ENCODE measurements at places on chromosomes 1 and 21.
A peak's percentile ranks its signal among the peaks of the same experiment; 100 is the strongest.

DNA sequence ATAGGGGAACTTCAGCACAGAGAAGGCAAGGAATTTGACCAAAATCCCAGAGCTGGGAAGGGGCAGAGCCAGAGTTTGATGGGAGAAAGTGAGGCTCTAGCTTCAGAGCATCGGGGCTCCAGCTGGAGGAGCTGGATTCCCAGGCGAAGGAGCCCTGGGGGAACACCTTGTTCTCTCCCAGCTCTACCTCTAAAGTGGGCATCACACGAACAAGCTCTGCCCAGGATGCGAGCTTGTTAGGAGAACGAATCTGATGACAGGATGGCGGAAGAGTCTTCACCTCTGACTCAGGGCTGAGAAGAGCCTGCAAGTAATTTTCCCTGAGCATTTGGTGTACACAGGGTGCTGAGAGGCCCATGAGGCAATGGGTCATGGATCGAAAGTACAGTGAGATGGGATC lies 22.0 kb downstream of the TNNT2 start:
- DNase-seq = no peak

DNA sequence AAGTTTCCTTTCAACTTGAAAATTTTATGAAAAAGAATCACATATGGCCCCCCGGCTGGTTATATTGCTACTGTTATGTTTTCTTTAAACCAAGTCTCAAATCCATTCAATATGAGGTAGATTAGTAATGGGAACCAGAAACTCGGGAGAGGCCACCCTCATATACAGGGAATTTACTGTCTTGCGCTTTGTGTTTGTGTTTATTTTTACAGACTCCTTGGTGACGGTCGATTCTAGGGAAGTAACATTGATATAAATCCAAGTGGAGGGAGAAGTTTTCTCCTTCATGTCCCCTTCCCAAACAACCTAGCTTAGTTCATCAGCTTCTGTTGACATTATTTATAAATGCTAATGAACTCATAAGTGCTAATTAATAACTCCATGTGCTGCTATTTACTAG lies 163.5 kb upstream of the LMO4 start:
- no peak for DNase-seq

DNA sequence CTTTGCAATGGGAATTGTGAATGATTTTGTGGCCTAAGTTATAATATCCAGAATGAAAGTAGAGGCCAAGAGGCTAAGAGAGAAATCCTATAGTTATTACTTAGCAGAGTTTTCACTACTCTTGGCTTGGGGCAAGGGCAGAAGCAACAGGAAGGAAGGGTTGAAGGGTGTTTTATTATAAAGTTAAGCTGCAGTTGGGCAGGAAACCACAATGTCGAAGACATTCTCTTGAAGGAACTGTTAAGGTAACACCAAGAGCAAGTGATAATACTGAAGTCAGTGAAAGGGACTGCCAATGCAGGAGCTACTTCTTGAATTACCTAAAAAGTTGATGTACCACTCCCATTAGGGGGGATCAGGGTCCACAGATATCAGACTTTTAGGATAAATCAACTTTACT lies 8.3 kb downstream of the XCL2 start:
- no peak for DNase-seq

DNA sequence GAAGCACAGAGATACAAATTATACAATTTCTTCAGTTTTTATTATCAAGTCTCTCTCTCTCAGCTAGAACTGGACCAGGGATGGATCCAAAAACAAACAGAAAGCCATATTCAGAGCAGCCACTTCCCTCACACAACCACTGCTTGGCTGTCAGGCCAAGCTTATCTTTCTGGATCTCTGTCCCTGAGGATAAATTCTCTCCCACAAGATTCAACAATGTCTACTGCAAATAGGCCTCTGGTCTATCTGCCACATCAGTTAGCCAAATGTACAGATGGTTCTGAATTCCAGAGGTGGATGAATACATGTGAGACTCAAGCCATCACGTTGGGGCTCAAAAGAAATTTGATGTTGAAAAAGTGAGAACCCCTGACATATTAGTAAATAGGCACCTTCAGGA lies 350.9 kb downstream of the LTN1 start:
- DNase-seq = no peak

DNA sequence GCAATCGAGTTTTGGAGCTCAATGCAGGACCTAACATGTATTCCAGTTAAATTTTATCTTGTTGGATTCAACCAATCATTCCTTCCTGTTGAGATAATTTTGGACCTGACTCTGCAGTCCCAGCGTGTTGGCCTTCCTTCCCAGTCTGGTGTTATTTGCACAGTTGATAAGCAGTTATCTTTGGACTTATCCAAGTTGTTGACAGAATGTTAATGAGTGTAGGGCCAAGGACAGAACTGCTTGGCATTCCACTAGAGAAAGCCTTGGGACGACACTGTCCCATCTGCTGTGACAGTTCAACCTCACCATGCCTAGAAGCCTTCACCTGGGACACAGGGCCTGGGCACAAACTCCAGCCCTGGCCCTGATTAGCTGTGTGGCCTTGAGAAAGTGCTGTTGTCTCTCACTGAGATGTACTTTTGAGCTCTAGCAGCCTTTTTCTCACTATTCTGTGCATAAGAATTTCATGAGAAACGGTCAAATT lies 104.1 kb upstream of the SLC25A33 start:
- no peak for DNase-seq

DNA sequence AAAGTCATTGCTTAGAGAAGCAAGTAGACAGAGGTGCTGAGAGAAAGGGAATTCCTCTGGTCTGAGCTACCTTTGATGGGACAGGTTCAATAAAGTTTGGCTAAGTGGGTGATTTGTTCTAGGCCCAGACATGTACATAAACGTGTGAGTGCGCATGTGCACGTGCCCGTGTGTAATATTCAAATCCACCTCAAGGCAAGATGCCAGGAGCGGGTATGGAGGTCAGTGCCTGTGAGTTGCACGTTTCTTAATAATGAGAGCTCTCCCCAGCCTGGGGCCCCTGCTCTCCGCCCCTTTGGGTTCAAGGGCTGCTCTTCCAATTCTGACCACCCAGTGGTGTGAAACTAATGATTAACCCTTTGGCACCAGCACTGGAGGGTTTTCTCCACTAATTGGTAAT lies 53.8 kb upstream of the LMO4 start:
- DNase-seq = no peak

- no peak for DNase-seq
Measured at GRCh38 chr1:85746777-85747176, 38.5 kb upstream of the ZNHIT6 start.

- no peak for DNase-seq
Measured at GRCh38 chr1:45009956-45010854, 919 bp downstream of the HECTD3 start.

GRCh38 chr1:146049436-146049835 lies 27.9 kb upstream of the HJV start:
- DNase-seq = no peak

DNA sequence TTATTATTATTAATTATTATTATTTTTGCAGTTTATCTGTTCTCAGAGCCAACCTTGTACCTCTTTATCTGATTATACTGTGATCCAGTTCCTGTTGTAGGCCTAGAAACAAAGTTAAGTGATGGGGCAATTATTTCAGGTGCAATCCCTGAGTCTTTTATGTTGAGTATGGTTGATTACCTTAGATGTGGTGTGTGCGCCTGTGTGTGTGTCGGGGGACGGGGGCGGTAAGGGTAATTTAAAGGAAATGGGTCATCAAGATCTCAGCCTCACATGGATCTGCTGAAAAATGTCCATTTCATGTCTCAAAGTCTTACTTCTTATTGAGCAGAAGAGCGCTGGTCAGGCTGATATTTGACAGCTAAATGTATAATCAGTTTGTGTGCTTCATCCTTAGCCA lies 7.8 kb upstream of the OR10T2 start:
- no peak for DNase-seq

GRCh38 chr21:41832596-41833496 lies 46.3 kb downstream of the PRDM15 start:
- no peak for DNase-seq

DNA sequence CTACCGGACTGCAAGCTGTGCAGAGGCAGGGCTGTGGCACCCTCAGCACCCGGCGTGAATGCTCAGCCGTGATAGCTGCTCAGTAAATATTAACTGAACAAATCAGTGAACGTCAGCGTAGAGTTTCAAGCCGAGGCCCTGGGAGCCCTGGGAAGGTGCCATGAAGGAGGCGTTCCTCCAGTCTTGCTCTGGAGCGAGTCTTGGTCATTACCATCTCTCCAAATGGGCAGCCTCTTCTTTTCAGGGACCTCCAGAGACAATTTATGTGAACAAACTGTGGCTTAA lies 449.2 kb downstream of the CAMTA1 start:
- no peak for DNase-seq

- DNase-seq = no peak
Measured at GRCh38 chr1:29148656-29149491, 25.2 kb upstream of the TMEM200B start.

- no peak for DNase-seq
Measured at GRCh38 chr21:33492571-33492970, 1.1 kb upstream of the DNAJC28 start.

DNA sequence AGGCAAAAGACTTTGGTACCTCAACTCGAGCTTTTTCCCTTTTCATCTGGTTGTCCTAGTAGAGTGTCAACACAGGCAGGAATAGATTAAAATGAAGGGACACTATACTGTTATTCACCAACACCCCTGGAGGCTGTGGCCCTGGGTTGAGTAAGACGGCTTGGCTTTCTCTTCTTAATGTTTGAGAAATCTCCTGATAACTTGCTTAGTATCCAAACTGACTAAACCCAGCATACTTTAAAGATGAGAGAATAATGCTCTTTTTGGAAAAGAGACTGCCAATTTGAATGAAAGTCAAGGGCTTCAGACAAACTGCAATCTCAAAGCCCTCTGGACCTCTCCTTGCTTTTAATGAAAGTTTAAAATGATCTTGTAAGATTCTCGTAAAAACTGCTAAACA lies 2.6 kb upstream of the SLC30A1 start:
- DNase-seq = no peak

GRCh38 chr1:83043244-83043643 lies 955.7 kb downstream of the TTLL7 start:
- no peak for DNase-seq

GRCh38 chr1:186617926-186618325 lies 62.3 kb downstream of the PTGS2 start:
- no peak for DNase-seq

DNA sequence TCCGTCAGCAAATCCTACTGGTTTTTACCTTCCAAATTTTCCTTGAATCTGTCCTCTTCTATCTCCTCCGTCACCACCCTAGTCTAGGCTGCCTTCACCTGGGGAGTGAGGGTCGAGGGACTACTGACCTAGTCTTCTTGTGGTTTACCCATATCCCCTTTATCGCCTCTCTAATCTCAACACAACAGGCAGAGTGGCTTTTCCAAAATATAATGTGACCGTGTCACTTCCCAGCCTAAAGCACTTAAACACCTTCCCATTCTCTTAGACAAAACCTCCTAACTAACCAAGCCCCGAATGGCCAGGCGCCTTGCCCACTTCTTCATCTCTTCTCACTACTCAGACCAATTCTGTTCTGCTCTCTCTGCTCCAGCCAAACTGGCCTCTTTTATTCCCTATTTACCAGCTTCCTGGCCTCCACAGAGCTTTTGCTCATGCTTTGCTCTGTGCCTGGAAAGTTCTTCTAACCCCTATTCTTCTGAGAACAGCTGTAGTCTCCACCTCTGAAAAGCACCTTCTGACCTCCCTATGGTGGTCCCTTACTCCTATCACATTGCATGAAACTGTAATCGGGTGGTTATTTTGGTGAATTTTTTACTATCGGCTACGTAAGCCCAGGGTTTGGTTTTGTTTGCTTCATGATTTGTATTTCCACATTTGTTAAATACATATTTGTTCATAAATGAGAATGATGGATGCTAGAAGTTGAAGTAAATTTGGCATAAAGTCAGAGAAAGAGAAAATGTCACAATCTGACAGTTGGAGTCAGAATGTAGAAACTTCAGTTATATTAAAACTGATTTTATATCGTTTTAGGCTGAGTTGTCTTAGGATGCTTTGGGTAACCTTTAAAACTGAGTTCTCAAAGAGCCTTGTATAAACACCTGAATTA lies 1.2 kb upstream of the NBPF1 start:
- DNase-seq = peak; percentile 28

DNA sequence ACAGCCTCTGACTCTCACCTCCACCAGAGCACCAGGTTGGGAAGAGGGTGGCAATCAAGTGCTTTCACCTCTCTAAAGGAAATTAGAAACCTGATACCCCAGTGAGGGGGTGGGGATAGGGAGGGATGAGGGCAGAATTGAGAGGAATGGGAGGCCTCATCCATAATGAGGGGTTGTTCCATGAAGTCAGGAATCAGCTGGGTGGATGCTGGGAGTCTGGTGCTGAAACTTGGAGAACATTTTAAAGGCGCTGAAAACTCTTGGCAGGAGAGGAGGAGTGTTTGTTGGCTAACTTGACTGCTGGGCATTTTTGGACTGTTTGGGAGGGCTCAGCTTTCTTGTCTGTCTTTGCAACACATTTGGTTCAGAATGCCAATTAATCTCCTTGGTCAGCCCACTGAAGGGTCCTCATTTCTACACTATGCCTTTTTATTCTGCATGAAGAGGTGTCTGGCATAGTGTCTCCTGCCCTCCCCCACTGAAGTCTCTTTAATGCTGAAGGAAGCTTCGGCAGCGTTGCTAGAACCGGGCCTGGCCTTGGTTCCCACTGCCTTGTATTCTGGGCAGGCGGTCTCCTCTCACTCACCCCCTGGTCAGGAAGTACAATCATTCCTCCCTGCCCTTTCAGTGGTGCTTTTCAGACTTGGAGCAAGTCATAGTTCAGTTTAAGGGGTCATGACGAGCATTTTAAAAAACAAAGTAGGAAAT lies 2.2 kb downstream of the PHGDH start:
- DNase-seq = no peak

GRCh38 chr1:184225283-184226099 lies 161.3 kb upstream of the C1orf21 start:
- no peak for DNase-seq

DNA sequence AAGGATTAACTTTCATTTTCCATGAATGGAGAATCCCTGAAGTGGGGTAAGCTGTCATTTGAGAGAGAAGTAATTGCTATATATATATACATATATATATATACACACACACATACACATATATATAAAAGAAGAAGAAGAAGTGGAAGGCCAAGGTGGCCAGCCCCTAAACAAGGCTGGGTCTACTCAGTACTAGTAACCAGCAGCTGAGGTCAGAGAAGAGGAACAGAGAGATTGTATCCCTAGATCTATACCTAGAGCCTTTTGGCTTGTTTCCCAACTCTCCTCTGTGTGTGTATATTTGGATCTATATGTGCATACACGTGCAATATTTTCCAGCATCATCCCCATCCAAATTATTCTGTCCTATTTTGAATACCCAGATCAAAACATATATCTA lies 5.2 kb downstream of the TNFSF4 start:
- no peak for DNase-seq

GRCh38 chr1:53681351-53681976 lies 57.5 kb downstream of the GLIS1 start:
- DNase-seq = peak; percentile 73

DNA sequence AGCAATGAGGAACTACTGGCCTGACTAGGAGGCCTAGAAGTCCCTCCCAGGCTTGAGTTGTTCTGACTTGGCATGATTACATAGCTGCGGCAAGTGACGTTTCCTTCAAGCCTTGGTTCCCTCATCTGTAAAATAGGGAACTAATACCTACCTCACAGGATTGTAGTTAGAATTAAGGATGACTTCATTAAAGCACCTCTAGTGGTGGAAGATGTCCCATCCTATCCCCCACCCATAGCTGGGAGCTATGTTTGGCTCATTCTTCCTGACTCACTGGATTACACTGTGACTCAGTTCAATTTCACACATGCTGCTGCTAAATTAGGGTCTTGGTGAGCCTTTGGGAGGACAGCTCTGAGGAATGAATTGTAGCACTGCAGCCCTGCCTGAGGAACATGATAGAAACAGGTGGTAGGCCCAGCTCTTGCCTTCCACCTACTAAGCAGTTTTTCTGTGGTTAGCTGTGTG lies 6.0 kb upstream of the SHISA4 start:
- peak; percentile 21 for DNase-seq
